ENCODE measurements at places on chromosomes 3 and 15.

GRCh38 chr3:82474711-82475110 is 713.3 kb upstream of the GBE1 start:
- no peak for DNase-seq

GRCh38 chr15:53576841-53577240 is 182.6 kb downstream of the WDR72 start:
- DNase-seq = no peak

DNA sequence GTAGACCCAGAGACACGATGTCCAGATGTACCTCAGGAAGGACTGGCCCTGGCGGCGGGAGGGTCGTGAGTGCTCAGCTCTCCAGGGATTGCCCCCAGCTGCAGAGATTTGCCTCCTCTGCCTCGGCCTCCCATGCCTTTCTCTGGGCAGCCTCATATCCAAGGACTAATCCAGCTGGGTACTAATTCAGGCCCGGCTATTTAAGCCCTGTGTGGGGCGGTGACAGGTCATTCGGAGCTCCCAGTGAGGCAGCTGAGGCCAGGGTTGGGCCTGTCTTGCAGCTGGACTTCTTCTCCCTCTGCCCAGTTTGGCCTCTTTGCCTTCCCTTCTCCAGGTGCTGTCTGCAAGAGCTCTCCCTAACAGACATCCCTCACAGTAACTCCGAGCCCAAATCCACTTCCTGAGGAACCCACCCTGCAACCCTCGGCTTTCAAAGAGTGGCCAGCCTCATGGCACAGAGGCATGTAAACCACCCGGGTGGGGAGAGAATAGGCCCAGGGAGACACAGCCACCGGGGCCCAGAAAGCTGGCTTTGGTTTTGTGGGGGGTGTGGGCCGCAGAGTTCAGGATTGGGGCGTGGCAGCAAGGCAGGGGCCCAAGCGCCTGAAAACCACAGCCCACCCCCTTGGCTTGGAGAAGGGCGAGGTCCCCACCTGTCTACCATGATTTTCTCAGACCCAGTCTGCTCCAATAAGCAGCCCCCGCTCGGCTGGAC is 85.8 kb downstream of the PPCDC start:
- no peak for DNase-seq

- DNase-seq = no peak
Measured at GRCh38 chr3:127159543-127159942, 33.4 kb upstream of the PRR23E start.

GRCh38 chr3:76668653-76669052 is 371.2 kb upstream of the ROBO2 start:
- no peak for DNase-seq

- no peak for DNase-seq
Measured at GRCh38 chr15:35669432-35670045, 123.6 kb upstream of the DPH6 start.
